ENCODE measurements at places on chromosomes 1 and 21.

DNA sequence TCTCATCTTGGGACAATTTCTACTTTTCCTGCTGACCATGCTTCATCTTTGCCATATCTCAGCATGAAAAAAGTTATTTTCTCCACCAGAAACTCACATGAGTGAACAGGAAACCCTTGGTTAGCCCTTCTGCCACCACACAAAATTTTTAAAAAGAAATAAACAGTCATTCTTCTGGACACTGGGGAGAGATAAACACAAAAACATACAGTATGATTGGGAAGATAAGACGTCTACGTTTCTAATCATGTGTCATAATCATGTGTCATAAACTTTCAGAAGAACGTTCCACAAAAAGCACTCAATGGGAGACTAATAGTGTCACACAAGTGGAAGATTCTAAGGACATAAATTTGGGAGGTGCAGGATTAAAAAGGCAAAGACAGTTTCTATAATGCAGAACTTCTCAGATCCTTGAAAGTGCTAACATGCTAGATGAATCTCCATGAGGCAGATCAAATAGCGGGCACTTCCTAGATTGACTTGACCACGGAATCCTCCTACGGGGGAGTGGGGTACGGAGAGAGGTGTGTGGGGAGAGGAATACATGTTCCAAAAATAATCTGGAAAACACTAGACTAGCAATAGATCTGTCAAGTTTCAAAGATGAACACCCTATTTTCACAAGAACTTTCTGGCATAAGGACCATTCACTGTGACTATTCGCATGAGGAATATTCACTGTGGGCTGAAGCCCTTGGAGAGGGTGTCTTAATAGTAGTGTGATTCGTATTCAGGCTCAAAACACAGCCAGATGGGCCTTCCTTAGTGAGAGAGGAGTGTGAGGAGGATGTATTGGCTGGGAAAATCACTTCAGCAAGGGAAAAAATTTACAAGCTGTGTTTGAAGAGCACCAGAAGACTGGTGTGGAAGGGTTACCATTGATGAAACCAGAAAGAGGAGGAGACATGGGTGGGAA, 206.7 kb downstream of the SETD4 start:
- no peak for DNase-seq

DNA sequence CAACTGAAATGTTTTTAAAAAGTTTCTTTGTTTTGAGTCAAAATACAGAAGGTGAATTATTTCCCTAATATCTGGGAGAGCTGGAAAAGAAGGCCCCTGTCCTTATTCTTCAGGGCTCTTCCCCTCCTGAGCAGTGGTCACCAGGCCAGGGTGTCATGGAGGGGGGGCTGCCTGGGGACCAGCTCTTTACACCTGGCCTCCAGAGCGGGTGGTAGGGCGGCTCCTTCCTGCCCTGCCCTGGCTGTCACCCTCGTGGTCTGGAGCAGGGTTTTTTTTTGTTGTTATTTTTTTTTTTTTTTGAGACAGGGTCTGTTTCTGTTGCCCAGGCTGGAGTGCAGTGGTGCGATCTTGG, 6.6 kb downstream of the SKI start:
- no peak for DNase-seq

DNA sequence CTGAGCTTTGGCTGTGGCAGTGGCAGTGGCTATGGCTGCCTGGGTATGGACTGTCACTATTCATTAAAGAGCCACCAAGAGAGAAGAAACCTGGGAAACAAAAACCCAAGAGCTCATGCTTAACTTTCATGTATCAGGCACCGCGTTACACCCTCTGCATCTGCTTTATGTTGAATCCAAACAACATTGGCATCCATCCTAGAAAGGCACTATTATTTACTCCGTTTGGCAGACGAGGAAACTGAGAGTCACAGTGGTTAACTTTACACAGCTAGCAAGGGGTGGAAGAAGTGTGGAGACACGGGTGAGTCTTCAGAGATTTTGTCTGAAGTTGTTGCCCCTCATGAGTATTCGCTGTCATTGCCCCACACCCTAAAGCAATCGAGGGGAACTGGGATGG, 63.8 kb downstream of the PLXNA2 start:
- no peak for DNase-seq

DNA sequence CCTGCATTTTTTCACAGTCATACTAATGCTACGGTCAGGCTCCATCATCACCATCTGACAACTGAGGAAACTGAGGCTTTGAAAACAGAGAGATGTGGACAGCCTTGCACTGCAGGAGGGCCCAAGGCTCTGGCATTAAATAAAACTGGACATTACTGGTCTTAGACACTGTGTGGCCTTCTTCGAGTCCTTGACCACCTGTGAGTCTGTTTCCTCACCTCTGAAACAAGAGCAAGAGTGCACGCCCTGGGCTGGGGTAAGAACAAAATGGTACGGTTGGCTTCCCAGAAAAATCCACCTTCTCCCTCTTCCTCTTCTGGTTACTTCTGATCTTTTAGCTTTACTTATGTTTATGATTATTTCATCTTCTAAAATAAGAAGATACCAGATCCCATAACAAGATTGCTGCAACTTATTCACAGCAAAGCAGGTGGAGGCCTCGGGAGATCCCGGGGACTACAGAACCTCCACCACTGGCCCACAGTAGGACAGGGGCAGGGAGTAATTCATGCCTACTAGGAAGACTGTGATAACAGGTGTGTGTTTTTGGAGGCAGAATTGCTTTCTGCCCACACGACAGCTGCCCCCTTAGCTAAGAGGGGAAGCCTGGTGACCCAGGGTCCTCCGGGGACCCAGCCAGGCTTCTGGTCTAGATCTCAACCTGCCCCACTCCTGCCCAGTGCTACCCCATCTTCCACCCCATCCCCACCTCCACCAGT, 156.4 kb upstream of the EDN2 start:
- no peak for DNase-seq
